ENCODE measurements at places on chromosomes 16 and 17.

DNA sequence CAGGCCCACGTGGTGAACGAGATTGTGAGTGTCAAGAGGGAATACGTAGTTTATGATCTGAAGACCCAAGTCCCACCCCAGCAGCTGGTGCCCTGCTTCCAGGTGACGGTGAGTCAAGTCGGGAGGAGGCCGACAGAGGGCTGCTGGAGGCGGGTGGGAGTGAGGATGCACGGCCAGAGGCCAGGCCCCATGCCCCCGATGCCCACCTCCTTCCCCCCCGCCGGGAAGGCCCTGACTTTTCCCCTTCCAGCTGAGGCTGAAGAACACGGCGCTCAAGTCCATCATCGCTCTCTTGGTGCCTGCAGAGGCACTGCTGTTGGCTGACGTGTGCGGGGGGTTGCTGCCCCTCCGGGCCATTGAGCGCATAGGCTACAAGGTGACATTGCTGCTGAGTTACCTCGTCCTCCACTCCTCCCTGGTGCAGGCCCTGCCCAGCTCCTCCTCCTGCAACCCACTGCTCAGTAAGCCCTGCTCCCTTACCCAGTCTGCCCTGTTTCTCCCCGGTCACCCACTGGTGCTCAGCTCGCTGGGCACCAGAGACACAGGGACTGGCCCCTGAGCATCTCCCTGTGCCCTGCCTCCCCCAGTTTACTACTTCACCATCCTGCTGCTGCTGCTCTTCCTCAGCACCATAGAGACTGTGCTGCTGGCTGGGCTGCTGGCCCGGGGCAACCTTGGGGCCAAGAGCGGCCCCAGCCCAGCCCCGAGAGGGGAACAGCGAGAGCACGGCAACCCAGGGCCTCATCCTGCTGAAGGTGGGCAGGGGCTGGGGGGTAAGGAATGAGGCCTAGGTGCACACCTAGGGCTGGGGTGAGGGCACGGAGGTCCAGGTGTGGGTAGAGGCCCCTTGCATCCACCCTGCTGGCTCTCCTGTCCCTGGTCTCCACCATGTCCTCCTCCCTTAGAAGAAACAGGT lies 2.6 kb downstream of the ZACN start:
- no peak for DNase-seq

DNA sequence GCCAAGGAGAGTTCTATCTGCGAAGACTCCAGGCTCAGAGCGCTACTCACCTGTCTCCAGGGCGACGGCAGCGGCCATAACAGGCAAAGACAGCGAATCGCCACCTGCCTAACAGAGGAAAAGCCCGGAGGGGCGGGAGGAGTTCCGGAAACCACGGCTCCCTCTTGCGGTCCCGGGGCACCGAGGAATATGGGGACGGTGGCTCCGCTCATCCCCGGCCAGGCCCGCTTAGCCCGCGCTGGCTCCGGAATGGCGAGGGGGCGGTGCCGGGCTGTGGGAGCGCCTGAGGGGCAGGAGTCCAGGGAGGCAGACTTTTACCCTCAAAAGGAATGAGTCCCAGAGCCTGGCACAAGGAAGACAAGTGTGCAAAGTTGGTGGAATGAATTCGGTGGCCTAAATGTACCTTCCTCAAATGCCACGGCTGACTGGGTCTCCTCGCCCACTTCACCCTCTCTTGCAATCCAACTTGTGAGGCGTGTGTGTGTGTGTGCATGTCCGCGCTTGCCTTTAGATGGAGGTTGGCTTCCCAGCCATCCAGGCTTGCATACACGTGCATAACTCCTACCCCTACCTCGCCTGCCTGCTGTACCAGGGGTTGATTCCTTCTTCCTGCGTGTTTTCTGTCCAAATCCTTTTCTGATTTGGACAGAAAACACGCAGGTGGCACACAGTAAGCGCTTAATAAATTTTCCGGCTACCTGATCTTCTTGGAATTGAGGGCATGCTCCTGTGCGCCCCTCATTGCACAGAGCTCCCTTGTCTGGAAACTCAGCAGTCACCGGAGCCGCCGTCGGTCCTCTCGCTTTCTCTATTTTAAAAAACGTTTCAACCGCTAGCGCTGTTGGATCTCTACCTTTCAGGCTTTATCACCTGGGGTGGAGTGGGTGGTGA lies 3.5 kb downstream of the C17orf100 start:
- DNase-seq: no peak

- DNase-seq: no peak
Measured at GRCh38 chr17:82729479-82730260, 5.7 kb upstream of the FN3K start.

- no peak for DNase-seq
Measured at GRCh38 chr16:23395732-23396131, 57.3 kb downstream of the COG7 start.

- DNase-seq: no peak
Measured at GRCh38 chr17:21172846-21173245, 41.1 kb downstream of the TMEM11 start.

Data from CD4-positive, alpha-beta T cell treated with Interleukin-15 for 4 hours (primary cell).